ENCODE measurements at places on chromosomes 5 and 9.
A peak's percentile ranks its signal among the peaks of the same experiment; 100 is the strongest.

DNA sequence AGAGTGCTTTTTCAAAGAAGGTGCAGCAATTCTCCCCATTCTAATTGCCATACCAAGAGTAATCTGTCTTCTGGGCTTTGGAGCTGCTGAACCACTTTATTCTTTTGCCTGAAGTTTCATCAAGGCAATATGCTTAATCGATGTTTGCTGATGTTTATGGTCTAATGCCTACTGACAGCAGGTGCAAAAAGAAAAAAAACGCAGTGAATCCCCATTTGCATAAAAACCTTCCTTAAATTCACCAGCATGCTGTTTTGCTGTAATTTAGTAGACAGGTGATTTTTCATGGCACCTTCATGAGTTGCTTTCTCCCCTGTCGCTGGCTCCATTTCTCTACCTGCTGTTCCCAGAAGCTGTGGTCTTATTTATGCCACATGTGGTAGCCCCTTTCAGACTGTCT, 83.1 kb upstream of the MAST4 start:
- DNase-seq: no peak

GRCh38 chr5:154241021-154241420, 50.5 kb downstream of the GALNT10 start:
- no peak for DNase-seq

DNA sequence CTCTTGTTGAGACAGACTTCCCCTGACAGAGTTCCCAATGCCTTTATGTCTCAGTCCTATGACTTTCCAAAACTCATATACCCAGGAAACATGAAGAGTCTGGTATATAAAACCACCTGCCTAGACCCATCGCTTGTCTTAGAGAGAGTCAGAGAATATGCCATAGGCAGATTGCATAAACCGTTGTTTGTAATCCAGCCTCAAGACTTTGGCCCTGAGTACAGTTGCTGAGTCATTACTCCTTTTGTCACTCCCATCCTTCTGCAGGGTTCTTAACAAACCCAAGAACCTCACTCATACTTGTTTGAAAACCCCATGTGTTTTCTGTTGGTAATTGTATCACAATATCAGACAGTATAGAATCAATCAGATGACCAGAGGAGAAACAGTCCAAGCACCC, 616.3 kb downstream of the SLCO4C1 start:
- no peak for DNase-seq

GRCh38 chr9:135321580-135321979, 158.0 kb upstream of the PPP1R26 start:
- no peak for DNase-seq

DNA sequence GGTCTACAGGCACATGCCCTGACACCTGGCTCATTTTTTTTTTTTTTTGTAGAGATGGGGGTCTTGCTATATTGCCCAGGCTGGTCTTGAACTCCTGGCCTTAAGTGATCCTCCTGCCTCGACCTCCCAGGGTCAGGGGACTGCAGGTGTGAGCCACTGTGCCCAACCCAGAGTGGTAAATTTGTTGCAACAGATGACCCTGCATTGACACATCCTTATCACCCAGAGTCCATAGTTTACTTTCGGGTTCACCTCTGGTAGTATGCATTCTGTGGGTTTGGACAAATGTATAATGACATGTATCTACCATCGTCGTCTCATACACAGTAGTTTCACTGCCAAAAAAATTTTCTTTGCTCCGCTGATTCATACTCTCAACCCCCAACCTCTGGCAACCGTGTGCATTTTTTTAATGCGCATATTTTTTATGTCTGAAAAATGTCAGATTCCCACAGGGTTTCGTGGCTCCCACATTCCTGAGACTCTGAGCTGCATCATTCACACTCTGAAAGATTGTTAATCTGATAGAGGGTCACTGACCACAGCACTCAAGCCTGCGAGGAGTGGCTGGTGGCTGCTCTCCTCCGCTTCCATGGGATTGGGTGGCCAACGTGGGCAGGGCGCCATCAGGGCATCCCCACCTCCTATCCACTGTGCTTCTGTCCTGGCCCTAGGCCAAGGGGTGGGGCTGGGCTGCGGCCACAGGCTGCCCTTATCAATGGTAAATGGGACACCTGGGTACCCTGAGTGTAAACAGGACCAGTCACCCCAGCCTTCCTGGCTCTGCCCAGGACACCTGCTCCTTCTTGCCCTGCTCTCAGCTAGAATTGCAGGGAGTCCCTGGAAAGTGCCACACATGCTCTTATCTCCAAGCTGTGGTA, 9.6 kb downstream of the NDST1 start:
- no peak for DNase-seq

- DNase-seq: no peak
Measured at GRCh38 chr9:136614372-136614922, 48.3 kb upstream of the EGFL7 start.

GRCh38 chr5:57581772-57582171, 99.2 kb upstream of the ACTBL2 start:
- DNase-seq: no peak

- DNase-seq: peak; percentile 43
Measured at GRCh38 chr9:38088006-38088925, 19.2 kb upstream of the SHB start.

Data from stimulated activated CD4-positive, alpha-beta T cell treated with anti-CD3 and anti-CD28 coated beads, Interleukin-12 subunit alpha, Interleukin-12 subunit beta, amount 100 ng/mL, for 24 hours (primary cell).